ENCODE measurements at places on chromosomes 1 and 21. TPM values are rescaled to one million over a fixed set of nuclear protein-coding genes. Genes with fewer than 3 reads are reported as not detected.

CASQ2 gene
- not detected for total RNA-seq

CAPN8 gene
- 9.5 TPM for total RNA-seq

UBE2U gene
- total RNA-seq: not detected

KCNE2 gene
- total RNA-seq: 0.17 TPM

TRIM58 gene
- total RNA-seq: 1.2 TPM

NR0B2 gene
- total RNA-seq: not detected

LRRC71 gene
- total RNA-seq: not detected
